ENCODE measurements at places on chromosomes 5 and 9.

- DNase-seq = no peak
Measured at GRCh38 chr5:134073404-134073803, 41.1 kb upstream of the TCF7 start.

- DNase-seq = no peak
Measured at GRCh38 chr9:136243631-136244030, 2.0 kb downstream of the QSOX2 start.

GRCh38 chr5:73983644-73984043 is 357.6 kb downstream of the ARHGEF28 start:
- no peak for DNase-seq

GRCh38 chr5:14447958-14448911 is 133.4 kb upstream of the OTULINL start:
- no peak for DNase-seq

GRCh38 chr5:7745882-7746610 is 104.9 kb downstream of the CFAP90 start:
- DNase-seq = no peak

DNA sequence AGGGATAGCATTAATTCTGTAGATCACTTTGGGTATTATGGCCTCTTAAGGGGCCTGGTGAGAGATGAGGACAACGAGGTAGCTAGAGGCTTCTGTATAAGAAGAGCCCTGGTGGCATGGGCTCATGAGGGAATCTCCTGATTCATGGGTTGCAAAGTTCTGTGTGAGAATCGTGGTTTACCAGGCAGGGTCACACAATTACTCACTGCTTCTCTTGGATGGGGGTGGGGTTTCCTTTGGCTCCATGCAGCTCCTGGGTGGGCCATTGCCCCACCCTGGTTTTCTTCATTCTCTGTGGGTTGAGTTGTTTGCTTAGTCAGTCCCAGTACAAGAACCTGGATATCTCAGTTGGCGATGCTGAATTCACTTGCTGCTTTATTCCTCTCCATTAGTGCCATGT is 30.9 kb upstream of the TNFSF15 start:
- no peak for DNase-seq

GRCh38 chr5:156707750-156708149 is 142.3 kb upstream of the PPP1R2B start:
- DNase-seq = no peak

- DNase-seq = no peak
Measured at GRCh38 chr5:137365126-137365865, 133.8 kb downstream of the SPOCK1 start.

DNA sequence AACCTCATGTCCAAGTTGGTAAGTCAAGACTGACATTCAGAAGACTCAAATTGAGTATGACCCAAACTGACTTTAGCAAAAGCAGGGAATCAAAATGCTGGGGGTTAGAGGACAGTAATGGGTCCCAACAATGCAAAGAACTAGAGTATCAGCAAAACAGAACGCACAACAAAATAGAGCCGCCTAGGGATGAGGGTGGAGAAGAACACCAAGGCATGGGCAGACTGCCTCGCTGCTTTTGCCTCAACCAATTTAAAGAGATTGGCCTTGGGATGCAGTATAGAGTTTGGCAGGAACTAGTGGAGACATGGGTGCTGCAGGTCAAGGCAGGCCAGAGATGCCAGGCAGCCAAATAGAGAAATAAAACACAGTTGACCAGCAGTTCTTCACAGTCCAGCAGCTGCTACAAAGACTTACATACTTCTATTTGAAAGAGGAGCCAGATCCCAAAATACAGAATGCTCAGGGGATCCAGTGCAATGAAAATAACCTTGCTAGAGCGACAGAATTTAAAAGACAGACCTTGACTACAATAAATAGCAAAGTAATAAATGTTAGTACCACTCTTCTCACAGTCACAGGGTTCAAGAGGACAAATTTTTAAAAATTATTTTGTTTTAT is 83.9 kb upstream of the NIPBL start:
- DNase-seq = no peak

- DNase-seq = no peak
Measured at GRCh38 chr5:130706696-130707095, 458.4 kb downstream of the HINT1 start.

GRCh38 chr5:73447530-73448462 is 781 bp downstream of the FOXD1 start:
- DNase-seq = peak; percentile 30

DNA sequence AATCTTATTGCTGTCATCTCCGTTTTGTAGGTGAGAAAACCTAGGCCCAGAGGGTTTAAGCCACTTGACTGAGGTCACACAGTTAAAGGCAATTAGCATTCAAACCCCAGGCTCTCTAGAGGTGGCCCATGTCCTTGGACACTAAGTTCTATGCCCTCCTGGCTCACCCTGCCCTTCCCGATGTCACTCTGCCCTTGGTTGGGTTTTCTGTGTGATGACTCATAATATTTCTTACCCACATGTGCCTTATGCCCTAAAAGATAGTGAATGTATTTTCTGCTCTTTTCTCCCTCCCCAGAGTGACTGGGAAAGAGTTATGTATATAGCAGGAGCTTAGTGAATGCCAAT is 174.5 kb upstream of the PITX1 start:
- no peak for DNase-seq

- DNase-seq = no peak
Measured at GRCh38 chr5:115559524-115559923, 14.9 kb upstream of the FEM1C start.

DNA sequence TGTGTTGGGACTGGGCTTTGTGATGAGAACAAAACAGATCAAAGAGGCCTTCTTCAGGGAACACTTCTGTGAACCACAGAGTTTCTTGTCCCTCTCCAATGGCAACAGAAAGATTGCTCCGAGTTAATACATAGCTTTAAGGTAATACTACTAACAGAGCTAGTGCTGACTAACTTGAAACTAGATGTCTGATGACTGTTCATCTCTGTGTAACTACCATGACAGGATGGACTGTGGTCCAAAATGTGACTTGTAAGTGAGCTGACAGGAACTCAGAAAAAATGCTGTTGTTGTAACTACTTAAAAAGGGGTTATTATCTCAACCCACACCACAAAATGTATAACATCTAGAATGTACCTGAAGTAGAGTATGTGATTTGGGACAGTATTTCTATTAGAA is 630.2 kb upstream of the DMAC1 start:
- DNase-seq = no peak

DNA sequence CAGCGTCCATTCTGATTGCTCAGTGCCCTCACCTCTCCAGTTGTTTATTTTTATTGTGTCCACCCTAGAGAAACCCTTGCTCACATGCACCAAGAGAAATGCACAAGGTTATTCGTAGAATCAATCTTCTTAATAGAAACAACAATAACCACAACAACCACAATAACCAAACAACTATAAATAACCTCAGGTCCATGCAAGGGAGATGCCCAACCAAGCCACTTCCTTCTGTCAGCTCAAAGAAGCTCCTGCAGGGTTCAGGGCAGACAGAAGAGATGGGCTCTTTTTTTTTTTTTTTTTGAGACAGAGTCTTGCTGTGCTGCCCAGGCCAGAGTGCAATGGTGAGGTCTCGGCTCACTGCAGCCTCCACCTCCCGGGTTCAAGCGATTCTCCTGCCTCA is 14.9 kb upstream of the TCOF1 start:
- DNase-seq = no peak

- DNase-seq = no peak
Measured at GRCh38 chr5:21680196-21680595, 1172.9 kb downstream of the CDH12 start.

GRCh38 chr5:115954144-115954543 is 8.1 kb upstream of the LVRN start:
- DNase-seq = no peak

GRCh38 chr9:113488490-113488889 is 25.0 kb downstream of the RGS3 start:
- DNase-seq = no peak

DNA sequence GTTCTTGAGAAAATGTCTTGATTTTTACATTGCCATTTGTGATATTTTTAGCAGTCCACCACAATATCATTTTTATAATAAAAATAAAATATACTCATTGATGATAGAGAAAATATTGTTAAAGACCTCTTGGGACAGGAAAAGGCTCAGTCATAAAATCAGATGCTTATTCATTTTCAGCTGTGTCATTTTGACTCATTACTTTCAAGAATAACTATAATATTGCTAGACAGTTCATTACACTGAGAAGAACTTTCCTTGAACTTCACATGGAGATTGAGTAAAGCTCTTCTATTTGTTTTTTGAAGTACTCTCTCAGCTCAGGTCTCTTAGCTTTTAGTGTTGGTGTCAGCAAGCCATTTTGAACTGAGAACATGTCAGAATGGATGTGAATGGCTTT is 8.5 kb upstream of the MEIKIN start:
- no peak for DNase-seq

DNA sequence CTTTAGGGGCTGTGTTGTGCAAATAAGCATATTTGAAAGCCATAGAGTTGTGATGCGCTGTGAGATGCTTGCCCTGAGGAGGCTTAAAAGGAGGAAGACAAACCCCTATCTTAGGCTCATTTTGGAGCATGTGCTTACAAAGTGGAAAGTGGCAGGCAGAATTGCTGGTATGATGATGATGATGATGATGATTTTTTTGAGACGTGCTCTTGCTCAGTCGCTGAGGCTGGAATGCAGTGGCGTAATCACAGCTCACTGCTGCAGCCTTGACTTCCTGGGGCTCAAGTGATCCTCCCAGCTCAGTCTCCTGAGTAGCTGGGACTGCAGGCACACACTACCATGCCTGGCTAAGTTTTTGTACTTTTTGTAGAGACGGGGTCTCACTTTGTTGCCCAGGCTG is 1.7 kb downstream of the CNOT8 start:
- peak; percentile 67 for DNase-seq

DNA sequence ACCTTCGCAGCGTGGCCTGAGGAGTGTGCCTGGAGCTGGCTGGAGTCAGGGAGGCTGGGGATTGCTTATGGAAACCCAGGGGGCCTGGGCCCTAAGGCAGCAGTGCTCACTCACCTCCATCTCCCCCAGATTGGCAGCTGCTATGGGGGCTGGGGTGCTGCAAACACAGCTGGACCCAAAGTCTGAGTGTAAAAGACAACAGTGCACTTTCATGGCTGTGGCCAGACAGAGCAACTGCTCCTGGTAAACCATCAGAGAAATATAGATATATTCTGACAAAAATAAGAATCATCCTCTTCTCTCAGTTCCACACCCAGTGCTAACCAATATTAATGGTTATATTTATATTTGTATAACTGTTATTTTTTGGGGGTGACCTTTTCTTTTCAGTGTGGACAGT is 123.9 kb downstream of the TENT4A start:
- no peak for DNase-seq

DNA sequence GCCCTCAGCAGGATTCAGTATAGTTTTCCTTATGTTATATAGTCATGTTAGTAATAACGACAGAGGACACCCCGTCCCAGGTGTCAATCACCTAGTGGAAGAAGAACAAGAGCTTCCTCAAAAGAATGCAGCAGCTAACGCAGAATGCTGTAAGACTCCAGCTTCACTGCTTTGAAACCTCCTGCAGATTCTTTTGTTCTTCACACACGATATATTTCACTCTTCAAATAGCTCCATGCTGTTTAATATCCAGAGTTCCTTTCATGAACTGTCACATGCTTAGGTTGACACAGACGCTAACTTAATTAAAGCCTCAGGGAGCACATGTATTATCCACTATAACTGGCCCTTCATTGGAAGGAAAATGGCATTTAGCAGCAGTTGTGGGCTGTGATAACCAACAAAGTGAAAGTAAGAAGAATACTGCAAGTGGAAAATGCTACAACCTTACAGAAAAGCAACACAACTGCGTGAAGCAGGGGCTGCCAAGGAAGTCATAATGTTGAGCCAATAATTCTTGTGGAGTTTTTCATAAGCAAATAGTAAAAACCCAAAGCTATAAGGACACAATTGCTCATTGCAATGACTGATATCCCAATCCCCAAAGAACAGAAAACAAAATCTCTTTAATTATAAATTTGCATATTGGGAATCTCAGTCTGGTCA is 387.5 kb downstream of the PLK2 start:
- DNase-seq = no peak

DNA sequence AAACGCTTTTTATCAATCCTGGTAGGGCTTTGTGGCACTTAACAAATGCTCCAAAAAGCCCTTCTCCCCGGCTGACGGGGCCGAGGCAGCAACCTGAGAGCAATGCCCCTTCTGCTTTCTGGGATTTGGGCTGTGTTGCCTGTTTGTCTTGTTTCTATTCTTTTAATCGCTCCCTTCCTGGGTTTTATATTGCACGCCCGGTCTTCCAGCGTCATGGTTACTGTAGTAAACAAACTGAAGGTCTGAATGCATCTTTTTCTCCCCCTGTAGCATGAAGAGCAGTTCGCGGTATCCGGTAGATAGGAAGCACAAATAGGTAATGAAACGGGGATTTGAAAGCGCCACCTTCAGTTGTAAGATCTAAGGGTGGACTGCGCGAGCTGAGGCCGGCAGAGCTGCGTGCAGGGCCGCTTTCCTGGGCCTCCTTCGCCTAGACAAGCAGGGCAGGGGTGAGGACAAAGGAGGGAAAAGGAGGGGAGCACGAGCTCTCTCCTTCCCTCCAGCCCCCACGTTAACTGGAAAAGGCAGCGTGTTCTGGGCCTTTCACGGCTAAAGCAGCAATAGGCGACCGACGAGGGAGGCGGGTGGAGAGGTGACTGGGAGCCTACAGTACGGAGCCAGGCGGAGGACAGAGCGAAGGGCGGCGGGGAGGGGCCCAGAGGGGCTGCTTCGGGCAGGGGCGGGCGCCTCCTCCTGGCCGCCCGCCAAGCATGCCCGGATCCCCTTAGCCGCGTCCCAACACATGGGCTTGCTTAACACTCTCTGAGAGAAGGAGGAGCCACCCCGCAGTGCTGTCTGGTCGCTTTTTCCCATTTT is 49.3 kb upstream of the ZNF366 start:
- DNase-seq = peak; percentile 70

DNA sequence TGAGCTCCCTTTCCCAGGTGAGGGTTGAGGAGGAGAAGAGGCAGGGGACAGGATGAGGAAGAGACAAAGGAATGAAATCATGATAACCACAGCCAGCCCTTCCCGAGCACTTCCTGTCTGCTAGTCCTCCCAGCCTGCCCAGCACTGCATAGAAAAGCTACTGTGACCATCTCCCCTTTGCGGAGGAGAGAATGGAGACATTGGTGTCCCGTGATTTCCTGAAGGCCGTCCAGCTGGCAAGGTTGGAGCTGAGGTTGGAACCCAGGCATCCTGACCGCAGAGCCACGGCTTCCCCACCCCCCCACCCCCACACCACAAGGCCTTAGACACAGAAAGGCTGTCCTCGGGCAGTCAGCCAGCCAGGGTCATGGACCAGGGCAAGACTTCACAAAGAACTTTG is 131.1 kb upstream of the ICE1 start:
- no peak for DNase-seq

DNA sequence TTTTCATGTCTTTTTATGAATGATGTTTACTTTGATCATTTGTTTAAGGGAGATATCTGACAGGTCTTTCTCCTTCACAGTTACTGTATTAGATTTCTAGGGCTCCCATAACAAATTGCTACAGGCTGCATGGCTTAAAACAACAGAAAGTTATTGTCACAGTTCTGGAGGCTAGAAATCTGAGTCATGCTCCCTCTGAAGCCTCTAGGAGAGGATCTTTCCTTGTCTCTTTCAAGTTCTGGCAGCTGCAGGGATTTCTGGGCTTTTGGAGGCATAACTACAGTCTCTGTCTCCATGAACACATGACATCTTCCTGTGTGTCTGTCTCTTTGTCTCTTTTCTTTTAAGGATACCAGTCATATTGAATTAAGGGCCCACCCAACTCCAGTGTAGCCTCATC is 557.3 kb upstream of the SEMA6A start:
- no peak for DNase-seq

GRCh38 chr5:61995486-61995885 is 310.5 kb upstream of the KIF2A start:
- DNase-seq = no peak

- DNase-seq = no peak
Measured at GRCh38 chr9:37668116-37668601, 17.4 kb downstream of the FRMPD1 start.

All from left lung (tissue), 14 donors.